ENCODE measurements at places on chromosomes 7 and 10.
A peak's percentile ranks its signal among the peaks of the same experiment; 100 is the strongest.

- no peak for DNase-seq
Measured at GRCh38 chr7:100674411-100675104, 1.0 kb downstream of the GNB2 start.

DNA sequence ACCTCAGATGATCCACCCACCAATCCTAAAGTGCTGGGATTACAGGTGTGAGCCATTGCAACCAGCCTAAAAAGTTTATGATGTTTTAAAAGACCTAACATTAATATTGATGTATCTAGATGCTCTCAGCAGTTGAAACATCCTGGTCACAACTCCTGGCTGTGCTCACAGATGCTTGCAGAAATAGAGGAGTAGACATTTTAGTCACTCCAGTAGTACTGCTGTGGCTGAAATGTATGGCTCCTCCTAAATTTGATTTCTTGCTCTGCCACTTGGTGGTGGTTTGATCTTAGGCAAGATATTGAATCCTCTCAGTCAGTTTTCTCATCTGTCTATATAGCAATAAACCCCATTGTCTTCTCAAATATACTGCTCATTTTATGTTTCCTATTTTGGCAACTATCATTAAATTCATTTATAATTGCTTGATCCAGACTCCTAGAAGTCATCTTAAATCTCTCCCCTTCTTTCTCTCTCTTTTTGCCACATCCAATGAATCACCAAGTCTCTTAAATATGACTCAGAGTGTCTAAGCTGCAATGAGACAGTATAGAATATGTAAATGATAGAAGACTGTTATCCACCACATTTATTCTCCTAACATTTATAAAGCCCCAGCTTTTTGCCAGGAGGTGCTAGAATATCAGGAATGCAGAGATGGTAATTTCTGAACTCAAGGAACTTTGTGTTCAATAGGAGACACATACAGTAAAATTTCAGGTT lies 78.1 kb upstream of the NRBF2 start:
- no peak for DNase-seq

DNA sequence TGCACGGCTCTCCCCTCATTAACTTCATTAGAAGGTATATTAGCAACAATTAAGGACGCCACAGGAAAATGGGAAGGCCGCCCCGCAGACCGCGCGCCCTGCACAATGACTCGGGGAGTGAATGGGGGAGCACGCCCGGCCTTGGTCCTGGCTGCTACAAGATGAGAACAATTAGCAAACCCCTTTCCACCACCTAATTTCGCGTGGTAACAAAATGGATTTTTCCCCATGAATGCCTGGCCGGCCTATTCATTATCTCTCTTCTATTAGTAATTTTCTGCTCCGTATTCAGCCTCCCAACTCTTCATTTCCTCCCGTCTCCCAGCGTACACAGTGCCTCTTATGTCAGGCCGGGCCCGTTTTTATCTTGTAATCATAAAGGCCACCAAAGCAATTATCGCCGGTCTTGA lies 346.9 kb downstream of the DNAJB6 start:
- no peak for DNase-seq

GRCh38 chr7:39709768-39710311 lies 86.5 kb downstream of the RALA start:
- DNase-seq: peak; percentile 21

DNA sequence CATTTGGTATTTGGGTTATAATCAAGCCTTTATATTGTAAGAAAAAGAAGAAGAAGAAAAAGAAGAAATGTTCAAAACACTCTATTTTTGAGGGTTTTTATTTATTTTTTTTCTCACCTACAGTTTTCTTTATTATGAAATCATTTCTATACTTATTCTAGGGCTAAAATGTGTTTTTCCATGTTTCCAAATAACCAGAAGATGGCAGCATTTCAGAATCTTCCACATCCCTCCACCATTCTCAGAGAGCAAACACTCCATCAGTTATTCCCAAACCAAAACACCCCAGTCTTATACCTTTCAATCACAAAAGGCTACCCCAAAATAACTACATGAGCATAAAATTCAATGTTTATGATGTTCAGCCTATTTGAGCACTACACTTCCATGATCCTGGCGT lies 38.7 kb upstream of the PPP1R17 start:
- peak; percentile 32 for DNase-seq

DNA sequence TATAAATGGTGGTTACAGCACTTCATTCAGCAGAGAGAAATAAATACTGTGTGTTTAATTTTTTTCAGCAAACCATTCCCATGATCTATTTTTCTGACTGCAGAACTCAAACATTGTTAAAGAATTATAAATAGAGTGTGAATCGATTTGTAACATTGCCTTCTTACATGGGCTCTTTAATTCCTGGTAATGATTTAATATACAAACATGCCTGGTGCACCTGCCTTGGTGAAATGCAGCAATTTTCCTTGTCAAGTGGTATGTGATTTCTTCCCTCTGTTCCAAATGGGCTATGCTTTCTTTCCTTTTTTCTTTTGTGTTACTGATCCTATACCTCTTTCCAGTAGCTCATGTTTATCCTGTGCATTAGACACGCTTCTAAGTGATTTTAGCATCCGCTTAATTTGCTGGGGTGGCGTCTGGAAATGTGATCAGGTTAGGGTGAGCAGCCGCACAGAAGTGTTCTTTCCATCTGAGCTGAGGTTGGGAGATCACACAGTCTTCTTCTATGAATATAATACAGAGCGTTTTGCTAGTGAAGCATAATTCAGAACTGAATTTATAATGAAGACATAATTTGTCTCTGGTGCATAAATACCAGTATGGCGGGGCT lies 94.3 kb upstream of the ITGB1 start:
- DNase-seq: peak; percentile 23

DNA sequence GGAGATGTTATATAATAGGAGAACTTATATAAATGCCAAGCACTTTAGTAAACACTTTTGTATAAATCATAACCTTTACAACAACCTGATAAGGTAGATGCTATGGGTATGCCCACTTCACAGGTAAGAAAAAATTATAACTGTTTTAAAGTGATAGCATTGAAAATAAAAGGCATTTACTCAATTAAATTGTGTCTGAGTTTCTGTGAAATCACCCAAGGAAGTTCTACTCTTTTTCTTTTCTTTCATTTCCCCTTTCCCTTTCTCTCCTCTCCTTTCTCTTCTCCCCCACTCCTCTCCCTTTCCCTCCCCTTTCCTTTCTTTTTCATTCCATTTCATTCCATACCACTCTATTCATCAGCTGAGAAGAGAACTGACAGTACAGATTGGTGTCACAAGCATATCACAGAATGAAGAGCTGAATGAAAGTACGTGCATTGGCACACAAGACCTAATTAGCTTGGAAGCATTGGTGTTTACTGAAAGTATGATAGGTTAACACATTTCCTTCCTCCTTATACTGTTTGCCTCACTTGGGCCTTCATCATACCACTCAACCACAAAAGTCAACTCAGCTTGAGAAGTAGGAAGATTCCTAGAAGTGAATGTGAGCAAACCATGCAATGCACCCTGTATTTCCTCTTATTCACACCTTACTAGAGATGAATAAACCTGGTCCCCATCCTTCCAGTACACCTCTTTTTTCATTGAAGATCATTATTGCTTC lies 117.9 kb upstream of the AGR3 start:
- DNase-seq: no peak

DNA sequence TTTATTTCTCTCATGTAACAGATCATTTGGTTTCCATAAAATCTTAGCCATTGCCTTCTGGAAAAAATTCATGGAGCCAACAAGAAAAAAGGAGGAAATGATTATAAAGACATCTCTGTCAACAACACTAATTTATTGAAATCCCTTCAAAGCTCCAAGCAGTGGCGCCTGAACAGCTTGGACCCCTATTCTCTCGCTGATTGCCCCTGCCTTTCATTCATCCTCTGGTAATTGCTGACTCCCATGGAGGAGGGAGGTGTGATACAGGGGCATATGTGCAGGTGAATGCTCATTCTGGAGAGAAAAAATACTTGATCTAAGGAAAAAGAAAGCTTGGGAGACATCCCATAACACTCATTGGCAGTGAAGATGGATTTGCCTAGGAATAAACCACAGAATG lies 345.5 kb downstream of the FGFR2 start:
- DNase-seq: no peak

GRCh38 chr7:105277341-105277740 lies 111.4 kb downstream of the SRPK2 start:
- no peak for DNase-seq

DNA sequence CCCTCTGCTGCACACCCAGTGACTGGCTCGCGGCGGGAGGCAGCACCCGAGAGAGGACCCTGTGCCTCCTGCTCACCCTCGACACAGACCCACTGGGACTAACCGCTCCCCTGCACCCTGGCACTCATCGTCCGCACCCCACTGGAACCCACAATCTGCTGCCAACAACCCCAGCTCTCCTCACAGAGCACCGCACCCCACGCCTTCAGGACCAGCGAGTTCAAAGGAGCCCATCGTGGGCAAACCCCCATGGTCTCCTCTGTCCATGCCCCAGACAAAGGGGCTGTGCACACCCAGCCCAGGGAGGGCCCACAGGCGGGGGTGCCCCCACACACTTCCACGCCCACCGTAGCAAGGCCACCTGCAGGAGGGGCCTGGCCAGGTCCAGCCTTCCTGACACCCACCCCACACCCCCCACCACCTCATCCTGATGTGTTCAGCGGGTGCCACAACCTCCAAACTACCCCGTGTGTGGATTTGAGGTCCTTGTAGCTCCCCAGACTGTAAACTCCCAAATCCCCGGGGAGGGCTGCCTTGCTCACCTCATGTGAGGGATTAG lies 14.0 kb downstream of the RASGEF1A start:
- no peak for DNase-seq

DNA sequence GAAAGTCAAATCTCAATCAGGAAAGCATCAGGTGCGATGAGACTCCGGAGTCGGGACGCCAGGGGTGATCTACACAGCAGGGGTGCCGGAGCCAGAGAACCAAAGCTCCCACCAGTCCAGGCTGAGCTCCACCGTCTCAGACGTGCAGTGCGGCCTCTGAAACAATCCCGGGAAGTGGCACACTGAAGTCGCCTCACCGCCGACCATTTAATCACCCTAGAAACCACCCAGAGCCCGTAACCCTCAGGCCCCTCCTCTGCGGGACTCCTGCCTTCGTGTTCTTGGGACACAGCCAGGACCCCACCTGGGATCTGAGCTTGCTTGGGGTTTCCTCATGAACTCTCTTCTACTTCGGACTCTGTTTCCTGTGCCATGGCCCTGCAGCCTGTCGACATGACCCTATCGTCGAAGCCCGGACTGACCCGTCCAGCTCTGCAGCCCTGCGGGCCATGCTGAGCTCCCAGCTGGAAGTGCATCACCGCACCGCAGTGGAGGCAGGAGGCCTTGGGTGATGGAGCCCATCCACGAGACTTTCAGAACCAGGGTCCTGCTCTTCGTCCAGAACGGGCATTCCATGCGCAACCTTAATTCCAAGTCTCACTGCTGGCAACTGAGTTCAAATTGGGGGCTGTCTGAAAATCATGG lies 266.4 kb downstream of the PTPRN2 start:
- no peak for DNase-seq

GRCh38 chr10:42930516-42931192 lies 146.2 kb upstream of the RET start:
- no peak for DNase-seq

DNA sequence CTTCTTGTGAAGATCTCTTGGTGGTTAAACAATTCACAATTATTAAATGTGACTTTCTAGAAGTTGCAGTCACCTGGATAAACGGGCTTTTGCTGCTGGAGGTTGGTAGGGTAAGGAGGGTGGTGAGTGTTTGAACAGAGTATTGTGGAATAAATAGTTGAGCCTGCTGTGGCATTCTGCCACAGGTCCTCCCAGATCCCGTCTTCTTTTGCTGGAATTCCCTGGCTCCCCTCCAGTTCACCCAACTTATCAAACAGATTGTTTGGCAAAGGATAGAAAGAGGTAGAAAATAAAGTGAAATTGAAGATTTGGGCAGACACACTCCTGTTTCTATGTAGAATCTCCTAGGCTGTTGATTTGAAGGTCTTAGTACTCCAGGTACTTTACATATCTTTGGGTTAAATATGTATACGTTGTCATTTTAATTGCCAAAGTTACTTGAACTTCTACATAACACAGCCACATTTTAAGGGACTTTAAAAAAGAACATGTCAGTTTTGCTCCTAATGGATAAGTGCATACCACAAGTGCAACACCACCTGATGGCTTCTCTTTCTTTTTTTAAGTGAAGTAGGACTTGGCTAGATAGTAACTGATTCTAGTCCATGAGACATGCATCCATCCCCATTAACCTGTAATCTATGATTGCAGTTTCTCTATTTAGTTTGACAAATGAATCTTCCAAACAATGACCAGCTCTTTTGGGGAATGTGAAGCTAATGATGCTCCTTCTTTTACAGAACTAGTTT lies 83.0 kb downstream of the ARL4A start:
- peak; percentile 36 for DNase-seq

DNA sequence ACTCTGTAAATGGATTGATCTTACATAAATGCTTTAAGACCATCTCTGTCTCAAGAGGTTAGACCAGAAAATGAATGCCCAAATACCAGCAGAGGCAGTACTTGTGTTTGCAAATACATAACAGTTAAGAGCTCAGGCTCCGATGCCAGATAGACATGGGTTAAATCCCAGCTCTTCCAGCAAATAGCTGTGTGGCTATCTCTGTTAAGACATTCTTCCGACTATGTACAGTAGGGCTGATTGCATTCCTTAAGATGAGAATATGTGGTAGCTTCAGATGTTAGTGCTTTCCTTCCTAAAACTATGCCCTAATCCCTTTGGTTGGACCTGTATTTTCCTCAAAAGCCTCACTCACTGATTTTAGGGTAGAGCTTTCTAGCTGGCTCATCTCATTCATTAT lies 2.2 kb downstream of the IDE start:
- no peak for DNase-seq

GRCh38 chr10:71561003-71561574 lies 158.5 kb downstream of the C10orf105 start:
- DNase-seq: no peak

GRCh38 chr7:40760293-40760964 lies 625.6 kb downstream of the SUGCT start:
- no peak for DNase-seq

DNA sequence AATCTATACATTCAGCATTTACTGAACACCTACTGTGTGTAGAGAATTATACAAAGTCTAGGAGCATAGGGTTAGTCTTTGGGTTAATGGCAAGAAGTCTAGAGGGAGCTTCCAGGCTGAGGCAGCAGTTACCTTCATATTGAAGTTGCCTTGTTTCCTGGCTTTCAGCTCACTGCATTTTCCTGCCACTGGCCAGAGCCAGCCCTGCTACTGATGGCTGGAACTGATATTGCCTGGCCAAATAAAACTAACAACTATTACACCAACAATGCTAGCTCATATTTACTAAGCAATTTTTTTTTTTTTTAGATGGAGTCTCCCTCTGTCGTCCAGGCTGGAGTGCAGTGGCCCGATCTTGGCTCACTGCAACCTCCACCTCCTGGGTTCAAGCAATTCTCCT lies 165.7 kb upstream of the ITGB1 start:
- no peak for DNase-seq

All from NCI-H1105 (cell line).